ENCODE measurements at places on chromosomes 4 and X. TPM values are rescaled to one million over a fixed set of nuclear protein-coding genes. Genes with fewer than 3 reads are reported as not detected.

GRCh38 chr4:147865926-147866325 is 134.0 kb downstream of the ARHGAP10 start:
- no peak overlapping the region for H3K4me3 ChIP-seq
- H3K27ac ChIP-seq, result no peak overlapping the region

DNA sequence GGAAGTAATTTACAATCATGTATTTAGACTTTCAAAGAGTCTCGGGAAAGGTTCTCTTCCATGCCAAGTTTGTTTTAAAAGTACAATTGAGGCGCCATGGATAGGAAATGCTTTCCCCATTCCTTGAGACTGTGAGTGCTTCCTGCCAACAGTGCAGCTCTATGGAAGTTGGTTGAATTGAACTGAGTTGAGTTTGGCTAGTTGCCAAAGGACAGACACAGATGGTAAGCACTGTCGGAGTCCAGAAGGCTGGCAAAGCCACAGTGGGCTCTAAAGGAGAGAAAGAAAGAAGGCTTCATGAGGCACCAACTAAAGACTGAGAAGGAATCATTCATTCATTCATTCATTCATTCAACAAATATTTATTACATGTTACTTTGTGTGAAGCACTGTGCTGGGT is 4.3 kb upstream of the KCNE5 start:
- no peak overlapping the region for H3K4me3 ChIP-seq
- H3K36me3 ChIP-seq, result no peaks in the 10 kb centered on the region
- H3K4me1 ChIP-seq, result no peaks in the 10 kb centered on the region
- no peak for DNase-seq
- no peak overlapping the region for H3K27ac ChIP-seq

DNA sequence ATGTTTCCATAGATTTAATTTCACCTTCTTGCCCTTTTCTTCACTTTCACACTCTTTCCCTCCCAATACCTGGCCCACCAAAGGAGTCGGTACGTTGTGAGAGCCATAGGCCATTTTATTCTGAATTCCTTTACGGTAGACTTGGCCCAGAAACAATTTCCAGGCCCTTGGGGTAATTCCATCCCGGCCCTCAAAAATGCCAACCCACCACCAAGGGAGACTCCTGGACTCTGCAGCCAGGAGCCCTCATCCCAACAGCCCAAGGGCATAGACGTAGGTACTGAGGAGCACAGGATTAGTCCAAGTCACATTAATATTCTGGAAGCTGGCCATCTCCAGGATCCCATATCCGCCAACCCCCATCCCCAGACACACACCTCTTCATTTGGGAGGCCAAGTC is 102.9 kb downstream of the LIMCH1 start:
- H3K27ac ChIP-seq, result no peak overlapping the region
- H3K4me3 ChIP-seq, result no peak overlapping the region
- no peak for DNase-seq

DNA sequence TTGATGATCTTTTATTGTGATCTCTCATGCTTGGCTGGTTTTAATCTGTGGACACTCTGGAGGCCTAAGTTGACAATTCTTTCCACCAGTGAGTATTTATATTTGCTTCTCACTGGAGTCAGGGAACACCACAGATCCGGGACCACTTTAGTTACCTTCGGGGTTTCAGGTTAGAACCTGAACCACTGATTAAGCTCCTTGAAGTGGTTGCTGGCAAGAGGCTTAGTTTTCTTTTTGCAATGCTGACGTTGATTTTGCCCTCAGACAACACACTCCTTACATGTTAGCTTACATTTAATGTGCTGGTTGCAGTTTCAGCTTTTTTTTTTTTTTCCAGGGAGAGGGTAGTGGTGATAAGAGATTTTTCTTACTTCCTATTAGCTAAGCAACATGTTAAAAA is 10.5 kb upstream of the ZNF330 start:
- DNase-seq, result no peak
- no peaks in the 10 kb centered on the region for H3K4me1 ChIP-seq
- H3K36me3 ChIP-seq, result no peaks in the 10 kb centered on the region
- no peaks in the 10 kb centered on the region for H3K27me3 ChIP-seq
- H3K4me3 ChIP-seq, result no peak overlapping the region
- H3K27ac ChIP-seq, result no peak overlapping the region

DNA sequence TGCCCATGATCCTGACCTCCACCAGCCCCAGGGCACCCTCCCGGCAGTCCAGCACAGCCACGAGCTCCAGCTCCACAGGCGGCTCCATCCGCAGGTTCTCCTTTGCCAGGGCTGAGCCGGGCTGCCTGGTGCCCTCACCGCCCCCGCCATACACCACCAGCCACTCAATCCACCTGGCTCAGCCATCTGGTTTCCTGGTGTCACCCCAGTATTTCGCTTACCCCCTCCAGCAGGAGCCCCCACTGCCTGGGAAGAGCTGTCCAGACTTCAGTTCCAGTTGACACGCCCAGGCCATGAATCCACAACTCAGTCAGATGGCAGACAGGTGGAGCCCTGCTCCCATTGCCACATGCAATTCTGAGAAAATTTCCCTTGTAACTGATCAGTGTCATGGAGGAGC is 3.9 kb downstream of the SHISA3 start:
- no peaks in the 10 kb centered on the region for H3K36me3 ChIP-seq
- no peak overlapping the region for H3K27ac ChIP-seq
- no peak for DNase-seq
- peaks cover 44% of the 10 kb centered on the region for H3K27me3 ChIP-seq

DNA sequence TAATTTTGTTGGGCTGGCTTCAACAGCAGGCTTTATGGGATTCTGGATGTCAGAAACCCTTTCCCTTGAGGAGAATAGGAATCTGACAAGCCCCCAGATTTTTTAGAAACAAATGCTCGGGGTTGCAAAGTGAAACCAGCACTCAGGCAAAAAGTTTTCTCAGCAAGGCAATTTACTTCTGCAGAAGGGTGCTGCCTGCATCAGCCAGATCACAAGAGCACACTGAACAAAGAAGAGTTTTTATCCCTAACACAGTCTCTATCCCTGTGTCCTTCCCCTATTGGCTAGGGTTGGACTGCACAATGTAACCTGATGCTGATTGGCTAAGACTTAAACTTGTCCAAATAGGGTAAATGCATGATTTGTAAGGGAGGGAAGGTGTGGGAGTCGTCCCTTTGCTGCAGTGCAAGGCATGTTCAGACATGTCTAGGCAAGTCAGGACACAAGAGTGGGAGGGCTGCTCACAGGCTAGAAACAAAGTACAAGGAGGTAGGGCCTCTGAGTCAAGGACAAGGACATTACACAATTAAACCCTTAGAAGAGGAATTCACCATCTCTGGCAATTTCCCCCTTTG is 175.8 kb downstream of the CCNG2 start:
- H3K27me3 ChIP-seq, result no peaks in the 10 kb centered on the region
- no peak overlapping the region for H3K4me3 ChIP-seq
- H3K4me1 ChIP-seq, result no peaks in the 10 kb centered on the region
- no peaks in the 10 kb centered on the region for H3K36me3 ChIP-seq
- DNase-seq, result no peak

DNA sequence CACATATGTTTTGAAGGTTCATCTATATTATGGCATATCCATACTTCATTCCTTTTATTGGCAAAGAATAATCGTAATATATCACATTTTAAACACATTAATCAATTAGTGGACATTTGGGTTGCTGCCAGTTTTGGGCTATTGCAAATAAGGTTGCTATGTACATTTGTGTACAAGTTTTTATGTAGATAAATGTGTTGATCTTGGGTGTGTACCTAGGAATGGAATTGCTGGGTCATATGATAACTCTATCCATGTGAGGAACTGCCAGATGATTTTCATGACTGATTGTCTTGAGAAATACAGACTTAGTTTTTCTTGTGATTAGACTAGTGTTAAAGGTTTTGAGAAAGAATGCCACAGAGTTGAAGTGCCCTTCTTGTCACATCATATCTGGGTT is 99.2 kb upstream of the RAB40AL start:
- H3K4me3 ChIP-seq, result no peak overlapping the region
- no peak overlapping the region for H3K27ac ChIP-seq
- no peaks in the 10 kb centered on the region for H3K36me3 ChIP-seq
- H3K27me3 ChIP-seq, result no peaks in the 10 kb centered on the region
- no peaks in the 10 kb centered on the region for H3K4me1 ChIP-seq

- no peaks in the 10 kb centered on the region for H3K4me1 ChIP-seq
- no peak overlapping the region for H3K27ac ChIP-seq
- H3K36me3 ChIP-seq, result no peaks in the 10 kb centered on the region
- no peak overlapping the region for H3K4me3 ChIP-seq
These were observed 40.4 kb downstream of the GAK start for GRCh38 chr4:891747-892146.

DNA sequence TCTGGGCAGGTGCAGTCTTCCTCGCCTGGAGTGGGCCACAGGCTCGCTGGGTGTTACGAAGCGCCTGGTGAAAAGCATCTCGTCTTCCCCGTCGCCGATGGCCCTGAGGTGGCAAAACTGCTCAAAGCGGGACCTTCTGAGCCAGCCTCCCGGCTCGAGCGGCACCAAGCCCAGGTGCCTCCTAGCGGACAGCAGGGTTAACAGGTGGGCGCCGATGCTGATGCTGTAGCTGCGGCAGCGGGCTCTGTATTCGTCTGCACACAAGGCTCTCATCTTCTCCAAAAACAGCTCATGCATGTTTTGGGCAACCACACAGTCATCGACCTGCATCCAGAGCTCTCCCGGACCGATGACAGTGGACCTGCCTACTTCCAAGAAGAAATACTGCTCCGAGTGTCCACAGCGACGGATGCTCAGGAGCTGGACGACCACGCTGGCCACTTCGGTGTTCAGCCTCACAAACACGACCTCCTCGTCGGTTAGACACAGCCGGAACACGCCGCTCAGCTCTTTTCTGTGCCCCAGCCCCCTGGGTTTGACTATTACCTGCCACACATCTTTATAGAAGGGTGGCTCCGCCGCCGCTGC is 1.2 kb downstream of the IRS4 start:
- no peaks in the 10 kb centered on the region for H3K36me3 ChIP-seq
- DNase-seq, result no peak
- no peak overlapping the region for H3K4me3 ChIP-seq
- H3K27ac ChIP-seq, result no peak overlapping the region
- peaks cover 43% of the 10 kb centered on the region for H3K27me3 ChIP-seq

- no peak overlapping the region for H3K27ac ChIP-seq
- H3K4me1 ChIP-seq, result no peaks in the 10 kb centered on the region
- peak; percentile 28 for DNase-seq
- H3K36me3 ChIP-seq, result no peaks in the 10 kb centered on the region
- H3K27me3 ChIP-seq, result no peaks in the 10 kb centered on the region
- no peak overlapping the region for H3K4me3 ChIP-seq
These were observed 65.8 kb upstream of the ETNPPL start for GRCh38 chr4:108828620-108829019.

DNA sequence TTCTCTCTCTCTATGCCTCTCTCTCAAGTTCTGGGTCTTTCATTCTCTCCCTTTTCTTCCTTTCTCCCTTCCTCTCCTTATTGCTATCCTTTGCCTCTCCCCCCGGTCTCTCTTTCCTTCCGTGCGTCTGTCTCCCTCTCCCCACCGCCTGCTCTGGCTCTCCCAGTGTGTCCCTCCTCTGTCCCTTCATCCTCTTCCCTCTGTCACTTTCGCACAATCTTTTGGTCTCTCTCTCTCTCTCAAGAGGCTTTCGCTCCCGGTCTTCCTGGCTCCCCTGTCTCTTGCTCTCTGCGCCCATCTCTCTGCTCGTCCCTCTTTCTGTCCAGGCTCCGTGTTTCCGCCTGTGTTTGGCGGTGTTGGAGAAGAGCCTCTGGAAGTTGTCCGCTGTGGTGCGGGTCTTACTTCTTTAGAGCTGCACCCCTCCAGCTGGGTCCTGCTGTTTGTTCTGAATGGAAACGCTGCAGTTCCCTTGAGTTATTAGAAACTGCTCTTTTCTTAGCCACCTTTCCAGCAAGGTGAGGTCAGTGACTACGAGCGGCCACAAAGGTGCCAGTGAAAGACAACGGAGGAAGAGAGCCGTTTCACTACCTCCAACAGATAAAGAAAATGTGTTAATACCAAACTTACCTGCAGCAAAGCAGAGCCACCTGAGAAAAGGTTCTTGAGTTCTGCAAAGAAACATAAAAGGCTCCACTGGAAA is 1.1 kb downstream of the BMPR1B start:
- no peaks in the 10 kb centered on the region for H3K4me1 ChIP-seq
- H3K27ac ChIP-seq, result no peak overlapping the region
- H3K36me3 ChIP-seq, result no peaks in the 10 kb centered on the region
- DNase-seq, result no peak
- peak overlapping the region; percentile 28 for H3K4me3 ChIP-seq

GRCh38 chrX:110006821-110007375 is 4.0 kb downstream of the TMEM164 start:
- H3K27me3 ChIP-seq, result no peaks in the 10 kb centered on the region
- no peaks in the 10 kb centered on the region for H3K36me3 ChIP-seq
- DNase-seq, result no peak
- H3K27ac ChIP-seq, result no peak overlapping the region
- no peaks in the 10 kb centered on the region for H3K4me1 ChIP-seq
- no peak overlapping the region for H3K4me3 ChIP-seq

PALLD gene
- 72.1 TPM for total RNA-seq

CFP gene
- 4.1 TPM for total RNA-seq

HERC5 gene
- 1.4 TPM for total RNA-seq

SMIM10L2A gene
- total RNA-seq, result 0.27 TPM

ZCCHC12 gene
- 0.37 TPM for total RNA-seq

TNIP3 gene
- total RNA-seq, result 0.40 TPM

MUC7 gene
- not detected for total RNA-seq

Data from colonic mucosa (tissue), 4 donors.